ENCODE measurements at places on chromosomes 6 and 20.
A peak's percentile ranks its signal among the peaks of the same experiment; 100 is the strongest.

GRCh38 chr20:2914160-2914559 lies 40.9 kb downstream of the PTPRA start:
- no peak for ATAC-seq

DNA sequence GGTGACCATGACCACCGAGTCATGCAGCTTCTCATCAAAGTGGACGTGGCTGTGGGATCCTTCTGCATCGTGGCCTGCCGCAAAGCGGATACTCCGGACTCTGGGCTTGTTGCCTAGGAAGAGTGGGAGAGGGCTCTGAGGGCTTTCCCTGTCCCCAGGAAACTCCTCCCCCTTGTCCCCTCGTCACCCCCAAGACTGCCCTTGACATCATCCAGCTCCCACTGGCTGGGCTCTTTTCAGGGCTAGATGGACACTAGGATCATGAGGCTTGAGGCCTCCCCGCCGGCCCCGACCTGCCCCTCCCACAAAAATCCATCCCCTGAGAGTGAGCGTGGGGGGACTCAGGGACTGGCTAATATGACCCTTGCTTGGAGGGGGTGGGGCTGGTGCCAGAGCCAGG lies 9.0 kb downstream of the ADISSP start:
- ATAC-seq = no peak

- ATAC-seq = no peak
Measured at GRCh38 chr6:89214197-89214596, 3.0 kb downstream of the GABRR1 start.

DNA sequence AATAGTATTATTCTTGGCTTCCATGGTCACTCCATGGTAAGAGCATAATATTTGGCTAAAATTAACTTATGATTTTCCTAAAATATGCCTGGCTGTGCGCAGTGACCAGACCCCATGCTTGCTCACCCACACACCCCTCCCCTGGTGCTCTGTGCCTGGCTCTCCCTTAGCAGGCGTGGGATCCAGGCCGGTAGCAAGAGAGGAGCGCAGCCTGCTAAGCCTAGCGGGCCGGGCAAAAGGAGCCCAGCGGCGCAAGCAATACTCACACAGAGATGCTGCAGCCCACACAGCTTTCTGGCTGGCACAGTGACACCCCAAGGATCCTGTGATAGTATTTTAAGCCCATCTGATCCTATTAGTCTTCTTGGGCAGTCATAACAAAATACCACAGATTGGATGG lies 79.8 kb upstream of the EYS start:
- no peak for ATAC-seq

DNA sequence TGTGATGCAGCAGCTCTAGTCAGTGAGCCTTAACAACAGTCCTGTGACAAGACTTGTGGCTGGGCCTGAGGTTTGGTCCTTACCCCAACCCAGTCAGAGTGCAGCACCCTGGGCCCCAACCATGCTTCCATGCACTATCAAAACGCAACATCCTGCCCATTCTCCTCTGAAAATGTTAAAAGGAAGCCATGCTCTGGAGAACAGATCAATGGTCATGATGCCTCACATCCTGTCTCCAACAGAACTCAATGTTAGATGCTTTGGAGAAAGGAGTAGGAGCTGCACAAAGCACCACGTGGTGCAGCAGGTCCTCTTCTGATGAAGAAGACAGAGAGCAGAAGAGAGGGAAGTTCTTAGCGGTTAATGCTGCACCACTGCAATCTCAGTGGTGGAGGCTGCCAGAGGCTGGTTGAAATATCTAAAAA lies 41.9 kb downstream of the TRAM2 start:
- ATAC-seq = no peak

GRCh38 chr20:58044931-58045555 lies 183.4 kb downstream of the ANKRD60 start:
- ATAC-seq = no peak

DNA sequence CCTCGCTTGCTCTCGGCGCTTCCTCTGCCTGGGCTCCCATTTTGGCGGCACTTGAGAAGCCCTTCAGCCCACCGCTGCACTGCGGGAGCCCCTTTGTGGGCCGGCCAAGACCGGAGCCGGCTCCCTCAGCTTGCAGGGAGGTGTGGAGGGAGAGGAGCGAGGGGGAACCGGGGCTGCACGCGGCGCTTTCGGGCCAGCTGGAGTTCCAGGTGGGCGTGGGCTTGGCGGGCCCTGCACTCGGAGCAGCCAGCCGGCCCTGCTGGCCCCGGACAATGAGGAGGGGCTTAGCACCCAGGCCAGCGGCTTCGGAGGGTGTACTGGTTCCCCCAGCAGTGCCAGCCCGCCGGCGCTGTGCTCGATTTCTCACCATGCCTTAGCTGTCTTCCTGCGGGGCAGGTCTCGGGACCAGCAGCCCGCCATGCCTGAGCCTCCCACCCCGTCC lies 10.2 kb upstream of the SRPK1 start:
- no peak for ATAC-seq

GRCh38 chr6:95994151-95994550 lies 21.6 kb upstream of the FUT9 start:
- ATAC-seq = no peak

DNA sequence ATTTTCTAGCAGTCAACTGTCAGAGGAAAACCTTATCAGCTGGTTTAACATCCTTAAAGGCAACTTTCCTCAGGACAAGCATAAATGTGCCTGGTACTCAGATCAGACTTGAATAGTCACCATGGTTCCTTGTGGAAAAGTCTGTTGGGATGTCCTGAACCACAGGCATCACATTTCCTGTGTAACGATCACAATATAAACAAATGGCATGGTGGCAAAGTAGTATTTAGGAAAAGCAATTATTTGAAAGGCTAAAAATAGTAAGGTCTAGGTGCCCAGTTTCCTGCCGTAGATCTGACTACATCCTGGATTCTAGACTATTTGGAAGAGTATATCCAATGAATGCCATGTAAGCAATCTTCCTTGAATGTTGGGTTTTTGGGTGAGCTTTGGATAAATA lies 271.9 kb upstream of the AGPAT4 start:
- ATAC-seq = no peak

GRCh38 chr6:3415082-3415453 lies 41.8 kb downstream of the SLC22A23 start:
- ATAC-seq = peak; percentile 28
